Activated CD4-positive, CD25-positive, alpha-beta regulatory T cell treated with anti-CD3 and anti-CD28 coated beads, Interleukin-2, amount 50 U/mL, for 24 hours (primary cell): ENCODE measurements at places on chromosomes 16 and 17.

GRCh38 chr17:64449545-64449944 is 630 bp downstream of the MILR1 start:
- no peak for ATAC-seq

DNA sequence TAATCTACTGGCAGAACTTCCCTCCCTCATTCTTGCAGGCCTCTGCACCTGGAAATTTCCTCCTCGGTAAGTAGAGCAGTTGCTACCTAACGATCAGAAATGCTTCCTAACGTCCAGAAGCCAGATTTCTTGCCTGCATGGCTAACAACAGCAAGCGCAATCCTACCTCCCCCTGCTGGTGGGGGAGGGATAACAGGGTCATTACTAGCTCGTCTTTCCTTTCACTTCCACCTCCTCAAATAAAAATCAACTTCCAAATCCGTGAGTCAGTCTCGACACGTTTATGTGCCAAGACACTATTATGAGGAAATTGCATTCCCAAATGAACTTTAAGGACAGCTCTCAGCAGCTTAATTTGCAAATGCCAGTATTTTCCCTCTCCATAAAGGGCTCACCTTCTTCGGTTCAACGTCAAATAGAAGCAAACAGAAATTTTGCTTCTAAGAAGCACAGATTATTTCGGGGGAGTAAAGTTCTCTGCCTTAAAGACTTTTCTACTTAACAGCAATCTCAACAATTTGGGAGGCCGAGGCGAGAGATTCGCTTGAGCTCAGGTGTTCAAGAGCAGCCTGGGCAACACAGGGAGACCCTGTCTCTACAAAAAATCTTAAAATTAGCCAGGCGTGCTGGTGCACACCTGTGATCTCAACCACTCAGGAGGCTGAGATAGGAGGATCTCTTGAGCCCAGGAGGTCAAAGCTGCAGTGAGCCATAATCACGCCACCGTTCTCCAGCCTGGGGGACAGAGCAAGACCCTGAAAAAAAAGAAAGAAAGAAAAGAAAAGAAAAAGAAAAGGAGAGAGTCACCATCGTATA is 188.6 kb upstream of the PSMD7 start:
- ATAC-seq: no peak

- no peak for ATAC-seq
These were observed 73.1 kb downstream of the ASIC2 start for GRCh38 chr17:33220036-33220435.

GRCh38 chr17:7839876-7840261 is 5.9 kb downstream of the KDM6B start:
- ATAC-seq: no peak

GRCh38 chr17:71472809-71473789 is 647.7 kb upstream of the SOX9 start:
- ATAC-seq: no peak

GRCh38 chr16:12078405-12079280 is 102.1 kb downstream of the SNX29 start:
- ATAC-seq: no peak

DNA sequence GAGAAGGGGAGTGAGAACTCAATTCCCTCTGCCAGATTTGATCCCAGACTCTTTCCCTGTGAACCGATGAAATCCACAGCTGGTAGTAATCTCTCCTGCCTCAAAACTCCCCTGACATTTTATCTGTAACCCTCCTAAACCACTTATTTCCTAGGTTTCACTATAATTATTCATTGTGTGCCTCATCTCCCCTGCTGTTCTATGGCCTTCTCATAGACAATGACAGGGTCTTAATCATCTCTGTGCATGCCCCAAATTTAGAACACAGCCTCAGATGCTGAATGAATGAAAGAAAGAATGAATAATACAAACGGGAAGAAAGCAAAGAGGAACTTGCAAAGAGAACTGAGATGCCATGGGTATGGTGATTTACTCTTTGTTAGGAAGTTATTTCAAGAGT is 451.1 kb downstream of the HS3ST3B1 start:
- no peak for ATAC-seq

- ATAC-seq: no peak
These were observed 88.7 kb downstream of the VMP1 start for GRCh38 chr17:59796138-59796537.

GRCh38 chr17:29844339-29845048 is 85.5 kb downstream of the SSH2 start:
- no peak for ATAC-seq

DNA sequence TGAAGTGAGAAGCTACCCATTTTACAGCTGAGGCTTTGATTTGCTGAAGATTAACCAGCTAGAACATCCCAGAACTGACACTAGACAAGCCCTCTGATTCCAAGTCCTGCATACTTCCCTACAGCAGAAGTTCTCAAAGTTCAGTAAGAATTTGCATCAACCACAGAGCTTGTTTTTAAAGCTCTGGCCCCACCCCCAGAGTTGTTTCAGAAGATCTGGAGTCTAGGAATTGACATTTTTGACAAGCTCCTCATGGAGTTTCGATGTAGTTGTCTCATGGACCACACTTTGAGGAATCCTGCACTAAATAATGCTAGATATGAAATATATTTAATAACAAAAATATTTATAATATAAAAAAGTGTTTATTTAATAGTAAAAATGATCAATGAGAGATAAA is 120.3 kb upstream of the ADAMTS18 start:
- no peak for ATAC-seq

GRCh38 chr16:56828647-56829046 is 36.4 kb upstream of the SLC12A3 start:
- ATAC-seq: no peak

DNA sequence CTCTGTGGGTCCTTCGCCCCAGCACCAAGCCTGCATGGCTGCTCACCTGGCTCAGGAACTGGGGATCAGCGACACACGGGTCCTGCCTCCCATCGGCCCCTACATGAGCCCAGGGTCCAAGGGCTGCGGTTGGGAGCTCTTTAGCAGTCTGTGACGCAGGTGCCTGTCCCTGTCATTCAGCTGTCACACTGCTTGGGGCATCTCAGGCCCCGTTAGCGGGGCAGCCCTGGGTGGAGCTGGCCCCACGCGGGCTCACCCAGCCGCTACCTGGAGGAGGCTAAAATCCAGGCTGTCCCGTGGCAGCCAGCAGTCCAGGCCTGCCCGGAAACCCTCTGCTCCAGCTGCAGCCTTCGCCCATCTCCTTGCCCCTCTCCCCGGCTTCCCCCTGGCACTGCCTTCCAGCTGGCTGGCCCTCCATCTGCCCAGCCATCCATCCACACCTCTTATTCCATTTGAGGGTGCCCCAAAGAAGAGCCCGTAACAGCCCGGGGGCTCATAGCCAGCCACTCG is 3.3 kb downstream of the GCGR start:
- no peak for ATAC-seq

GRCh38 chr17:78510141-78511075 is 66.8 kb downstream of the DNAH17 start:
- ATAC-seq: no peak

DNA sequence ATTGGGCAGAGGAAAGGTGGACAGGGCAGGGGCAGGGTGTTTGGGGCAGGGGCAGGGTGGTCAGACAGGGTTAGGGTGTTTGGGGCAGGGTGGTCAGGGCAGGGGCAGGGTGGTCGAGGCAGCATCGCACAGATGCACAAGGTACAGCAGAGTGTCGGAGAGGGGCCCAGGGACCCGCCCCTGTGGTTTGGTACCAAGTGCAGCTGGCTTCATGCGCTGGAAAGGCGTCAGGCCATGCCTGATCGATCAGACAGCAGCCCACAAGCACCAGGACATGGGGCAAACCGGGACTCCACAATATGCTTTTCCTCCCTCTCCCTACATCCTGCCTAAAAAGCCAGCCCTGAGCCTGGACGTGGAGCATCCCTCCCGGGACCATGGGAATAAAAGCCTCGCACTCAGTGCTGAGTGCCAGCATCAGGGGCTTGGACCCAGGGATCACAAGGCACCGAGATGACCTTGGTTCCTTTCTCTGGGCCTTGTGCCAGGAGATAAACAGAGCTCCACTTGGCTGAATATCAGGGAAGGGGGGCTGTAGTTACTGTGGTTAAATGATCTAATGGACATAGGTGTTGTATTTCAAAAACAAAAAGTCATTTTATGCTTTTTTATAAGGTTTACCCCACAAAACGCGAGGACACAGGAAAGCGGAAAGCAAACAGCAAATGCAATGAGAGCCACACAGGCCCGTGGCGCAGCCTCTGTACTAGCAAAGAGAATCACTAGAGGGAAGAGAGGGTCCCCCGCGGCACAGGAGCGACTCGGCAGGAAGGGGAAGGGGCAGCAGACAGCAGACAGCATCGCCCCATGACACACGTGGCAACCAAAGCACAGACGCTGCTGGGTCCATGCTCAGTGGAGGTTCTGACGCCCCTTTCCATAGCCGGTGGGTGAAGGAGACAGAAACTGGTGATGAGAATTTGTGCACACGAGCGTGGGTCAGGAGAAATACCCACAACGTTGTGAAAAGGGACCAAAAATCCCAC is 5.3 kb upstream of the HEXD start:
- no peak for ATAC-seq

- no peak for ATAC-seq
These were observed 8.6 kb downstream of the CHMP6 start for GRCh38 chr17:81000334-81000630.

GRCh38 chr17:43399839-43400328 is 1.1 kb downstream of the ARL4D start:
- ATAC-seq: no peak

DNA sequence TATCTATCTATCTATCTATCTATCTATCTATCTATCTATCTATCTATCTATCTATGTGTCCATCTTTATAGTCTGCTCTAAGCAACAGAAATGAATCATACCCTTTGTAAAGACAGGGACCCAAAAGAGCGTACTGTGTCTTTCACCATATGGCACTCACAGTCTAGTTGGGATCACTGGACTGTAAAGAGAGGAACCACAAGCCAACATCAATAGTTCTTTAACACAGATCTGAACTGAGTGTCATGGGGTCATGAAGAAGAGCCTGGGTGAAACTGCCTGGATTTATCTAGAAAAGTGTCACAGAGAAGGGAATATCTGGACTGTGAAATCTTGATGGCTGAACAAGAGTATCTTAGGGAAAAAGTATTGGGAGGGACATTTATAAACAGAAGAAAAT is 619.1 kb upstream of the SOX9 start:
- no peak for ATAC-seq

GRCh38 chr17:50918933-50919296 is 52.8 kb upstream of the TOB1 start:
- peak; percentile 27 for ATAC-seq

DNA sequence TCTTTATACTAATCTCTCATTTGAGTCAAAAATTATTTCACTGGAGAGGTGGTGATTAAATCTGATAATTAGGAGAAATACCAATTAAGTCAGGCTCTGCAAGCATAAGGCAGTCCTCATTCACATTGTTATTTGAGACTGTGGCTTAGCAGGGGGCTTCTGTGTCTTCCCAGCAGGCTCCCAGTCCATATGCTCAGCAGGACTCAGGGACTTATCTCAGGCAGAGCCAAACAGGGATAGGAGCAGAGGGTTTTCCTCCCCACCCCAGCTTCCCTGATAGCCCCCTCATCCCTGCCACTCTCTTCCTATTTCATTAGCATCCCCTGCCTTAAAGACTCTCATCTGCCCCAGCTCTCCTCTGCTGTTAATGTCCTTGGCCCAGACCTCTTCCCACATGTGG is 104.3 kb upstream of the DNAH9 start:
- no peak for ATAC-seq

DNA sequence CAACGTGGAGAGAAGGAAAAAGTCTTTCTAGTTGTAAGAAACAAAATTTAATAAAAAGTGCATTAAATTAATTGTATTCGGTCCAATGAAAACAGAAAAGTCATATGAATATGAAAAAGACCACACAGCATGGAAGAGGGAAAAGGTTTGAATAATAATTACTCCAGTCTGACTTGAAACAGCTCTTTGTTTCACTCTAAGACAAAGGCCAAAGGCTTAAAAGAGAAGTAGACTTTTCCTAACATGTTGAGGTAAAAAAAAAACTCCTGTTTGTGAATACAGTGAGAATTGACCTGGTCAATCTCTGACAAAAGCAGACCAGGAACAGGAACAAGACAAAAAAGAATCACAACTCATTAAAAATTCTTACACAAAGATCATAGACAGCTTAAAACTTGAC is 429.8 kb downstream of the TOX3 start:
- no peak for ATAC-seq

- no peak for ATAC-seq
These were observed 37.3 kb downstream of the SPOP start for GRCh38 chr17:49640556-49640955.

DNA sequence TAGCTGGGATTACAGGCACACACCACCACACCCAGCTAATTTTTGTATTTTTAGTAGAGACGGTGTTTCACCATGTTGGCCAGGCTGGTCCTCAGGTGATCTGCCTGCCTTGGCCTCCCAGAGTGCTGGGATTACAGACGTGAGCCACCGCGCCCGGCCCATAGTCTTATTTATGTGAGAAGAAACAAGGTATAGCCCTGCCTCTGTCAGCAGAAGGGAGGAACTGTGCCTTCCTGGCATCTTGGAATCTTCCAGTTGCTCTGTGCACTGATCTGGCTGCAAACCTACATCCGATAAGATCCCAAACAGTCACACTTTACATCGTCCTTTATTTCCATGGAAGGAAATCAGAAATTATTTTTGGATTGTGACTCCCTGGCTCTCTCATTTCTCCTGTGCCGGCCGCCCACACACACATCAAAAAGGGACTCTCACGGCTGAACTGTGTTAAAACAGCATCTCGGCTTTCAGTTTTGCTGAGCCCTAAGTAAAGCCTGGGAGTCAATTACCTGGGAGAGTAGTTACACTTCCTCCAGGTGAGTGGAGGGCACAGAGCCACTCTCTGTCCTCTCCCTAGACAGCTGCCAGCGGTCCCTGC is 23.3 kb downstream of the WIPI1 start:
- ATAC-seq: no peak

GRCh38 chr16:28288114-28288513 is 4.2 kb upstream of the SBK1 start:
- ATAC-seq: no peak

DNA sequence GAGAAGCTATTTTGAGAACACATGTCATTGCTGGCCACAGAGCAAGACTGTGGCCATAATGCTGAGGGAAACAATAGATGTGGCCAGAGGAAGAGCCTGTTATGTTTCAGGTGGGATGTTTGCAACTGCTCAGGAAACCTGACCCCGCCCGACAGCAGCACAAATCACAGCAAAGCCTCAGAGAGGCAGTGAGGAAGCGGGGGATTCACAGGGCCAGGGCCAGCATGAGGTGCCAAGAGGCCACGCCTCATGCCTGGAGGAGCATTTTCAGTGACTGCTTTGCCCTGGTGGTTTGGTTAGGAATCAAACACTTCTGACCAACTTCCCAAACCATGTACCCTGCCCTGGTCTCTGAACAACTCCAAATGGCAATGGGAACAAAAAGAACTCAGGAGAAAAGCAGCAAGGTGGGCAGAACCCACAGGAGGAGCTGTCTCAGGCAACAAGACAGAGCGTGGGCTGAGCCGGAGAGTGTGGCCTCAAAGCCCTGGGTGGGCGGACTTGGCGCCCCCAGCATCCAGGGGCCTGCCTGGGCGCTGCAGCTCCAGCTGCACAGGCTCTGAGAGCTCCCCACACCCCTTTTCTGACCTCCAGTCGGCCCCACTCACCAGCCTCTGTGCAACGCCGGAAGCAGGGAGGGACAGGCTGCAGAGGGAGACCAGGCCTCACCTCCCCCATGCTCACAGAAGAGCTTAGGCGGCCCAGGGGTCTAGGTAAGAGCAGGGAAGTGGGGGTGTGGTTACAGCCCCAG is 20.6 kb downstream of the HIC1 start:
- ATAC-seq: no peak
